ENCODE measurements at places on chromosomes 11 and 22. TPM values are rescaled to one million over a fixed set of nuclear protein-coding genes. Genes with fewer than 3 reads are reported as not detected.

Gene BSX
- not detected for total RNA-seq

Gene IL18
- total RNA-seq, result 1.9 TPM

Gene KCNK4
- not detected for total RNA-seq

Gene SCGB1A1
- total RNA-seq, result not detected

Gene SLC25A45
- total RNA-seq, result 5.3 TPM

Gene KIAA1671
- total RNA-seq, result 12.6 TPM
